ENCODE measurements at places on chromosomes 16 and 17.

DNA sequence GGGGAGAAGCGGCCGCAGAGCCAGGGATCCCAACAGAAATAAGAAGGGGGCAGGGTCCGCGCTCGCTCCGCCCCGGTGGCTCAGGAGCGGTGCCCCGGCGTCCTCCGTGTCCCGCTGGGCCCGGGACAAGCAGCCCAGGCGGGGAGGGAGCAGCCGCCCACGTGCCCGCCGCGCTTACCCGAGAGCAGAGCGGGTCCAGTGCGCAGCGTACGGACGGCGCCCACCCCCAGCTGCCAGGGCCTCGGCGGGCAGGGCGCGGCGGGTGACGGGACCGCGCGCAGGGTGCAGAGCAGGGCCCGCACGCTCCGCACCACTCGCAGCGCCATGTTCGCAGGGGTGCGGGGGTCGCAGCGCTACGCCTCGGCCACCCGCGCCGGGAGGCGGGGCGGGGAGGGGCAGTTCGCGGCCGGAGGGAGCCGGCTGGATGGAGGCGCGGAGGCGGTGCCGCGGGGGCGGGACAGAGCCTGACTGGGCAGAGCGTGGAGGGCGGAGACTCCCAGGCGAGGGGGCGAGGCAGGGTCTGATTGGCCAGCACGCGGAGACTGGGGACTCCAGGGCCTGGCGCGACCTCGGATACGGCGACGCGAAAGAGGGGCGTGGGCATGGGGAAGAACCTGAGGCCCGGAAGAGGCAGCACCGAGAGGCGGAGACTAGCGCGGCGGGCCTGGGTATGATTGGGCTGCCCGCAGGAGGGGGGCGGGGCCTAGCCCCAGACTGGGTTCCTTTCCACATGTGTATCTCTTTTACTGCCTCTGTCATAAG lies at the start of gene GCSH:
TSS of gene GCSH (minus strand) at position 443 of the 762 bp plus-strand sequence. CDS start at position 326, 117 bp downstream.
- peak; percentile 100 for DNase-seq

DNA sequence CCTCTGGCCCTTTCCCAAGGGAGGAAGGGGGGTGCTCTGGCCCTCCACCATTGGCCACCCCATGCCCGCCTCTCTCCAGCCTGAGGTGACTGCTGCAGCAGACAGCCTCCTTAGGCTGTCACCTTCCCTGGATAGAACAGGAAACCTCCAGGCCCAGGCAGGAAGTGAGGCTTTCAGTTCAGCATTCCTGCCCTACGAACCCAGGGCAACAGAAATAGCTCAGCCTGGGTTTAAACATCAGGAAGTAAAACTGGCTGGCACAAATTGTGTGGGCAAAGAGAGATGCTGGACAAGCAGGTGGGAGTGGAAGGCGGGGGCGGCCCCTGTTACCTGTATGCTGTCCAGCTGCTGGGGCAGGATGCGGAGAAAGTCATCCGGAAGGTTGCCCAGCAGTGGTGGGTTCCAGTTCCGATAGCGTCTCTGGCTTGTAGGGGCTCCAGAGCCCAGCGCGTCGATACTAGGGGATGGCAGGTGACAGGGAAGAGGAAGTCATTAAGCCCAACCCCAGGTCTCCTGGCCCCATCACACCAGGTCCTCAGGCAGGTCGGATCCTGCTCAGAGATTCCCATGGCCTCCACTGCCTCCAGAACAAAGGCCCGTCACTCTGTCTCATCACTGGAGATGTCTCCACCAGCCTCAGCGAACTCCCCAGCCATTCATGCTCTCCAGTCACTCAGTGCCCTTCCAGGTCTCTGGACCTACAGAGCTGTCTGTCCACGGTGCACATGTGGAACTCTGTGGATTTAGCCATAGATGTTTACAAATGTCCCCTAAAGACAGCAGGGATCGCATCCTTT lies 23.6 kb upstream of the MRPS23 start:
- no peak for DNase-seq

DNA sequence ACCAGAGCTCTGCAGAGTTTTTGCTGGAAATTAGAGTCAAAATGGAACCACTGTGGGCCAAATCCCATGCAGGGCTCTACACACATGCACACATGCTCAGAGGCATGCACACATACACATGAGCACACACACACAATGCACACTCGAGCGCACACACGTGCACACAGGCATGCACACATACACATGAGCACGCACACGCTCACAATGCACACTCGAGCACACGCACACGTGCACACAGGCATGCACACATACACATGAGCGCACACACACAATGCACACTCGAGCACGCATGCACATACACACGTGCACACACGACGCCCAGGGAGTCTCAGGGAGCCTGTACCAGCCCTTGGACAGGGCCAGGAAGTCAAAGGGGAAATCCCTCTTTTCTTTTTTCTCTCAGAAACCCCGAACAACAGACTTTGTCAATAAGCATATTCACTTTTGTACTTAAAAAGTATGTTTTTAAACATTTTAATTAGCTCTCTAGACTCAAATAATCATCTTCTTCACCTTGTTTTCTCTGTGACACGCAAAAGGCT lies 8.5 kb upstream of the METRNL start:
- DNase-seq: no peak

DNA sequence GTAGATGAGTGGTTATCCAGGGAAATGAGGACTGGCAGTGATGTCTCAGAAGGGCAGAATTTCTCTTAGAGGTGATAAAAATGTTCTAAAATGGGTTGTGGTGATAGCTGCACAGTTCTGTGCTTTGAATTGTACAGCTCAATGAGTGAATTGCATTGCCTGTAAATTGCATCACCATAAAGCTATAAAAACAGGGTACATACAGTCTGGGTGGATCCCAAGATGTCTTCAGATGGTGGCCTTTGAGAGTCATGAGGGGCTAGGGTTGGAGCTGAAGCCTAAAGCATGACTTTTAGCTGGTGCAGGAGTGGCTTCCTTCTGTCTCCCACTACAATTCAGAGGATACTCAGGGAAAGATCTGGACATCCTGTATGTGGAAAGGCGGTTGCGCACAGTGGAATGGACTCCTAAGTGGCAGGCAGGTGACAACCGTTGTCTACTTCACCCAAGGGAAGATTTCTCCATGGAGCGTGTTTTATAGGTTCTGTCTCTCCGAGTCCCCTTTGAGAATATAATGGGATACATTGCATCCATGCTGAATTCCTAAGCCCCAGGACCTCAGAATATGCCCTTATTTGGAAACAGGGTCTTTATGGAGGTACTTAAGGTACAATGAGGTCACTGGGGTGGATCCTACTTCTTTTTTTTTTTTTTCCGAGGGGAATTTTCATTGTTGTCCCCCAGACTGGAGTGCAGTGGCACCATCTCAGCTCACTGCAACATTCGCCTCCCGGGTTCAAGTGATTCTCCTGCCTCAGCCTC lies 1.6 kb upstream of the IL32 start:
- no peak for DNase-seq

DNA sequence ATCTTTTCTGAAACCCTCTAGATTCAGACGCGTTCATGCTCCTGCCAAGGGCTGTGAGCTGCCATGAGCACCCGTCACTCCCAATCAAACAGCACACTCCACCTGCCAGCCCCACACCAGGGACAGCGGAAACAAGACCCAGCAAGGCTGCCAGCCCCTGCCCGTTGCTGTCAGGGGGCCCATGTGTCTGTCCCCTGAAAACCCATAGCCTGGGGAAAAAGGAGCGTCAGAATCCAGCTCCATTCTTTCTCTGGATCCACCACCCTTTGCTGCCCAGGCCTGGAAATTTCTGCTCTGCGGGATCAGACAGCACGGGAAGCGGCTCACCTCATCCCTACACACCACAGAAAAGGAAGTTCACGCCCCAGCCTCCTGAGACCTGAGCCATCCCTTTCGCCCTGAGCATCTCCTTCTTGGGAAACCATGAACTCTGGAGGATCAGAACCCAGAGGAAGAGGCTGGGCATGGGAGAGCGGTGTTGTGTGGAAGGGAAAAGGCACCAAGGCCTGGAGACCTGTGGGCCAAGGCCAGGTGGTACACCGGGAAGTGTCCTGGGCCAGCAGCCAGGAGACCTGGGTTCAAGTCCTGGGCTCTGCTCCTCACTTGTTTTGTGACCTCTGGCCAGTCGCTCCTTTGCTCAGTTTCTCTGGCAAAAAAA lies 51.5 kb upstream of the RCVRN start:
- DNase-seq: no peak

DNA sequence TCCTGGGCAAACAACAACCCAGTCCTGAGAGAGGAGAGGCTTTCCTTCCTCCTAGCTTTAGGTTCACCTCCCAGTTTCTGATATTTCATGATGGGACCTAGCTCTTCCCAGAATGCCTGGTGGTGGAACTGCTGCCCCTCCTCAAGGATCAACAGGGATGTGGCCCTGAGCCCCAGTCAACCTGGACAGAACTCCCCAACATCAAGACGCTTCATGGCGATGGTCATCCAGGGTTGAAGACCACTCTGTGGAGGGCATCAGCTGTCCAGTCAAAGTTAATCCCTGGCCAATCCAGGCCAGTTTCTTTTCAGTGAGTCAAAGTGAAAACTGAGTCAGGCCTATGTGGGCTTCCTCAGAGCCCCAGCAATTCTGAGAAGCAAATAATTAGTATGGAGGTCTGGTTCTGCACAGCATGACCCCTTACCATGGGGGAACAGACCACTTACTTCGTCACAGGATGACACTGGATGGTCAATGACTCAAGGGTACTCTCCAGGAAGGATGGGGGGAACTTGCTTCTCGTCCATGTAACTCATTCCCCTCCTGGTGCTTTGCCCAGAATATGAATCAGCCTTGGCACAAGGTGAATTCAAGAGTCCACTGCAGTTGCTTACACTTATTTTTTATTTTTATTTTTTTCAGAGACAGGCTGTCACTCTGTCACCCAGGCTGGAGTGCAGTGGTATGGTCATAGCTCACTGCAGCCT lies 14.7 kb upstream of the XYLT2 start:
- DNase-seq: no peak

GRCh38 chr17:6346986-6347385 lies 87.9 kb downstream of the AIPL1 start:
- DNase-seq: peak; percentile 24

DNA sequence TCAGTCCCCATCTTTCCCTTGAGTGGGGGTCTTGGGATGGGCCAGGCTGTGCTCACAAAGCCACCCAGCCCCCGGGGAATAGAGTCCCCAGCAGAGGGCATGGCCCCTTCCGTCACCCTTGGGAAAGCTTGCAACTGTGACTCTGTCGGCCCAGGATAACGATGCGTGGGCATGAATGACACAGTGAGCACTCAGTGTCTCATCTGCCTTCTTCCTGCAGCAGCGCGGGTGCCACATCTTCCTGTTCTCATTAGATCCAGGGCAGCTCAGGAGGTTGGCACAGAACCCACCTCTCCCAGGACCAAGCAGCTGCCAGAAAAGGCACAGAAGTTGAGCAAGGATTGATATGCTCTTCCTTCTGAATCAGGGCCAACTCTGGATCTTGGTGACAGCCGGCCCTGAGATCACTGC lies 84.7 kb downstream of the MRC2 start:
- peak; percentile 45 for DNase-seq

GRCh38 chr17:17472333-17472920 lies 4.4 kb upstream of the MED9 start:
- no peak for DNase-seq

GRCh38 chr16:68607443-68607842 lies 37.7 kb upstream of the CDH3 start:
- no peak for DNase-seq

DNA sequence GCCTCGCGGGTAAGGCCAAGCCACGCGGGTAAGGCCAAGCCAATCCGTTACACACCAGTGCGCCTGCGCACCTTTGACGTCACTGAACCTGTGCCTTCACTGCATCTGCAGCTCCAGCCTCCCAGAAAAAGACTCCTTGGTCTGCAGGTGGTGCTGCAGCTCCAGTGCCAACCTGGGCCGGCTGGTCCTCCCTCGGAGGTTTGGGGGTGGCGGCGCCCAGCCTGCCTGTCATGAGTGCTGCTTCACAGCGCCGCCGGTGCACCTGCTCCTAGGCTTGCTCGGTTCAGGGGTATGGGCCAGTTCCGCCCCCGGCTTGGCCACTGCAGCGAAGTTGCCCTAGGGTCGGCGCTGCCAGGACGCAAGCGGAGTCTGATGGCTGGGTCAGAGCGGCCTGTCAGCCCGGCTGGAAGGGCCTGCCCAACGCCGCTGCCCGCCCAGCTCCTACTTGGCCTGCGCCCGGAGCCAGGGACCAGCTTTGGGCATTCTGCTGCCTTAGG lies 146.6 kb downstream of the USP22 start:
- DNase-seq: no peak

DNA sequence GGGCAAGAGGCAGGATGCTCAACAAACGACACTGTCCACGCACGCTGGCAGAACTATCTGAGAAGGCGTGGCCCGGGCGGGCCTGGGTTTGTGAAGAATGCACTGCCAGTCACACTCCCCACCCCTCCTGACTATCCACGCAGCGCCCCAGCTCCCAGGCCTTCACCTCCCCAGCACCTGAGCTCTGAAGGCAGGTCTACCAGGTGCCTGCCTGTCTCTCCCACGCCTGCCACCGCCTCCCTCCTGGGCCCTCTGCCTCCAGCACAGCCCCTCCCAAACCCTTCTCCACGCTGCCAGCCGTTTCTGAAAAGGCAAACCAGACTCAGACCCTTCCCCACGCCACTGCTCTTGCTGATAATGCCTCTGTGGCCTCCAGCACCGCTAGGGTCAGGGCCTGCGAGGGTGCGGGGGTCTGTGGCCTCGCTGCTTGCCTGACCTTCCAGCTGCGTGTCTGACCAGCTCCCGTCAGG lies 11.6 kb downstream of the MYBBP1A start:
- no peak for DNase-seq

- DNase-seq: no peak
Observed at GRCh38 chr16:75306099-75306762, 54.8 kb upstream of the BCAR1 start.

DNA sequence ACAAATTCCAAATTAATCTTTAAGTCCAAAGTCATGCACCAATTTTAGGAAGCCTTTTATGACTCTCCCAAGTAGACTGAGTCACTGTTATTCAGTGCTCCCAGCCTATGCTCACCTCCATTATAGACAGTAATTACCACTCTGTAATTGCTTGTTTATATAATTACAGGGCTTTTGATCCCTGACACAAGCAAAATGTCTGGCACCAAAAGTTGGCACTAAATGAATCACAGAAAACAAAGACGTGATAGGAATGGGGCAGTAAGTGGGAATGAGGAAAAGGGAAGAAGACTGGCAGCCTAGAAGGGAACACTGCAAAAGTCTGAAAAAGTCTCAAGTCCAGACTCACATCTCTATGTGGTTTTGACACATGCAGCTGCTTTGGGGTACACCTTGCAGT lies 94.1 kb downstream of the SLC39A11 start:
- DNase-seq: no peak

All from ecto neural progenitor cell (in vitro differentiated cells).